Activated CD4-positive, alpha-beta memory T cell treated with anti-CD3 and anti-CD28 coated beads, Interleukin-2, amount 10 ng/mL, durations not matched to agents 7 days and 5 days (primary cell): ENCODE measurements at places on chromosomes 7 and 10. TPM values are rescaled to one million over a fixed set of nuclear protein-coding genes. Genes with fewer than 3 reads are reported as not detected.
A peak's percentile ranks its signal among the peaks of the same experiment; 100 is the strongest.

DNA sequence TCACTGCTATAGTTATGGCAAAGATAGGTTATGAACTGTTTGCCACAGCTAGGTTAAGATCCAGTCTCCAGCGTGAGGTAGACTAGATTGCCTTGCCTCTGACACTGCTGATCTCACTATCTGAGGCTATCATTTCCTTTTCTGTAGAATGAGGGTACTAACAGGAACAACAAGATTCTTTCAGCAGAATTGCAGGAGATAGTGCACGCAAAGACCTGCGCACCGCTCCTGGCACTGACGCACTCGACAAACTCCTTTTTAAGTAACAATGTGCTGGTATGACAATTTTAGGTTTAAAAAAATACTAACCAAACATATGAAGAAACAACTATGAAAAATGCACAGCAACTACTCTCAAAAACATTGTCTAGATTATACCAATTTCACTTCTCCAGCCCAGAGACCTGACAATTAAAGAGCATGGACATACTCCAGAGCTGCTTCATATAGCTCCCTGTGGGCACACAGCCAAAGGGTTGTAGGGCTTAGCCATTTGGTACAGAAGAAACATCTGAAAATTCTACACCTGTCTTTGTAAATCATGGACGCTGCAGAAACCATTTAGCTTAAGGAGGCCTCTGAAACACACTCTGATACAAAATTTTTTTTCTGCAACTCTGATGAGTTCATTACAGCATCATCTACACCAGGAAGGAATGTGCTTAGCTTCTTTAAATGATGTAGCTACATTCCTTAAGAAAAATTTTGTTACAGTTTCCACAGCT is 7.8 kb downstream of the ADAM12 start:
- no peaks in the 10 kb centered on the region for H3K36me3 ChIP-seq
- H3K27me3 ChIP-seq = no peaks in the 10 kb centered on the region
- DNase-seq = no peak
- no peaks in the 10 kb centered on the region for H3K4me1 ChIP-seq
- no peak overlapping the region for H3K27ac ChIP-seq

- no peak overlapping the region for H3K4me3 ChIP-seq
- no peak for DNase-seq
- no peaks in the 10 kb centered on the region for H3K4me1 ChIP-seq
- H3K27me3 ChIP-seq = no peaks in the 10 kb centered on the region
These were observed 165.8 kb downstream of the CACNB2 start for GRCh38 chr10:18306031-18306430.

- H3K4me1 ChIP-seq = no peaks in the 10 kb centered on the region
- peaks cover 5% of the 10 kb centered on the region for H3K27me3 ChIP-seq
- H3K4me3 ChIP-seq = no peak overlapping the region
- H3K36me3 ChIP-seq = no peaks in the 10 kb centered on the region
- no peak overlapping the region for H3K27ac ChIP-seq
- no peak for DNase-seq
These were observed 26.2 kb upstream of the EN2 start for GRCh38 chr7:155431711-155432110.

- no peak overlapping the region for H3K27ac ChIP-seq
- DNase-seq = no peak
- H3K4me1 ChIP-seq = no peaks in the 10 kb centered on the region
These were observed 89.4 kb upstream of the CNTNAP2 start for GRCh38 chr7:146027243-146027642.

CACNB2 gene
- not detected for total RNA-seq

ZNF365 gene
- total RNA-seq = 0.35 TPM

SPDYE5 gene
- total RNA-seq = not detected

SH2B2 gene
- 2.1 TPM for total RNA-seq

DNA sequence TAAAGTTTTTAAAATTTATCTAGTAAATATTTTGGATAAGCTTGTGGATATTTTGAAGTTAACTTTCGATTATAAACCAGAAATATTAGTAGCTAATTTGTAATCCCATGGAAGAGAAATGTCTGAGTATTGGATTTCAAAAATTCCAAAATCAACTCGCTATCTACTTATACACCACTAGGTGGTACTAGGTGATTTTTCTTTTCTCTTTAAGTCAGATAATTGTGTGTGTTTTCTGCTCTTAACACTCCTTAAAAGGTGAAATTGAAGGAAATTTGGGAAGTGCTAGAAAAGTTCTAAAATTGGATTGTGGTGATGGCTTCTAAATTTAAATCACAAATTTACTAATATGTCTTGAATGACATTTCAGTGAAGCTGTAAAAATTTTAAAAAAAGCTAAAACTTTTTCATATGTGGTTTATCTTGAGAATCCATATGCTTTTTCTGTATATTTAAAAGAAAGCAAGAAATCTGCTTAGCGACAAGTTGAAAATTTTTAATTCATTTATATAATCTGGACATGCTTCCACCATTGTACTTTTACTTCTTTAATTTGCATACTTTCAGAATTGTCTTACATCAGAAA is 90.2 kb downstream of the IPMK start:
- DNase-seq = no peak
- no peaks in the 10 kb centered on the region for H3K36me3 ChIP-seq
- H3K4me1 ChIP-seq = no peaks in the 10 kb centered on the region
- H3K27me3 ChIP-seq = peaks cover 1% of the 10 kb centered on the region
- H3K4me3 ChIP-seq = no peak overlapping the region

GPC2 gene
- 3.8 TPM for total RNA-seq

DNA sequence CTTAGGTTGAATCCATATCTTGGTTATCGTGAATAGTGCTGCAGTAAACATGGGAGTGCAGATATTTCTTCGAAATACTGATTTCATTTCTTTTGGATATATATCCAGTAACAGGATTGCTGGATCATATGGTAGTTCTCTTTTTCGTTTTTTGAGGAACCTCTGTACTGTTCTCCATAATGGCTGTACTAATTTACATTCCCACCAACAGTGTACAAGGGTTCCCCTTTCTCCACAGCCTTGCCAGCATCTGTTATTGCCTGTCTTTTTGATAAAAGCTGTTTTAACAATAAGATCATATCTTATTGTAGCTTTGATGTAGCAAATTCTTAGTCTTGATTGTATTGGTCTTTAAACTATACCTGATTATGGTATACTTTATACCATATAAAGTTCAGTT is 45.3 kb downstream of the ZNRF2 start:
- no peak overlapping the region for H3K27ac ChIP-seq
- DNase-seq = no peak
- no peaks in the 10 kb centered on the region for H3K27me3 ChIP-seq
- H3K4me3 ChIP-seq = no peak overlapping the region
- peaks cover 46% of the 10 kb centered on the region for H3K4me1 ChIP-seq

- H3K36me3 ChIP-seq = no peaks in the 10 kb centered on the region
- H3K4me3 ChIP-seq = no peak overlapping the region
- H3K27ac ChIP-seq = no peak overlapping the region
These were observed 107.0 kb downstream of the WDR37 start for GRCh38 chr10:1163204-1163660.

LIPN gene
- total RNA-seq = not detected

- DNase-seq = no peak
- no peaks in the 10 kb centered on the region for H3K4me1 ChIP-seq
- H3K27me3 ChIP-seq = no peaks in the 10 kb centered on the region
- no peaks in the 10 kb centered on the region for H3K36me3 ChIP-seq
These were observed 238.9 kb downstream of the CACNA2D1 start for GRCh38 chr7:82204694-82205093.

DNA sequence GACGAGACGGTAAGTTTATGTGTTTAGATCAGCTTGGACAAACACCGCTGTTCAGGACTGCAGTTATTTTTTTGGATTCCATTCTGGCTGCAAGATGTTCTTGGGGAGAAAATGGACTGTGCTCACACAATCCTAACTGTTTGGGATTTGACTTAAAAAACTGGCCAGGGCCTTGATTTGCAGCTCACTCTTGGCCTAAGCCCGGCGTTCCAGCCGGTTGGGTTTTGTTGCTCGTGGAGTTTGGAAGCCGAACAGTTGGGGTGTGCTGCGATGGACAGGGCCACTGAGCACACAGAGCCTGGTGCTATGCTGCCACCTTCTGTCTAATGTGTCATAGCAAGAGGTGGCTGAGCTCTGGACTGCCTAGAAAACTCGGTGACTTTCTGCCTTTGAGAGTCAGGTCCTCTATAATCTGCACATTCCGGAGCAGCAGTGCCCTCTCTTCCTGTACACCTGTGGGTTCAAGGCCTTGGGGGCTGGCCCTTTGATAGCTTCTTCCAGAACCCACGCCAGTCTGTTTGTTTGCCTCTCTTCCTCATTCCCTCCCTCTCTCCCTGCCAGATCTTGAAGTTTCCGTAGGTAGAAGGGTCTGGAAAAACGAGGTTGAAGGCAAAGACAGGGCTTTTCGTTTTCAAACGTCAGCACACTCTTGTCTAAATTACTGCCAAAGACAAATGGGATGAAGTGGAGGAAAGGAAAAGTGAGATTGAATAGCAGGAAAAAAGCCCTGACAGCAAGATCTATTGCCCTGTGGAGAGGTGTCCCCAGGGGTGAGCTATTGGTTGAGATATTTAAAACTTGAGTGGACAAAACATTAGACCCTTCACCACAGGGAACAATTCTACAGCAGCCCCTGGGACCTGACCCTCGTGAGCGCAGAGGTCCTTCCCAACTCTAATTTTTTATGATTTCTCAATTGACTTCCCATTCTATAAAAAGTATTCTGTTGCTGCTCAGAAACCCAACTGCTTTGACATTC is 167.5 kb upstream of the HABP2 start:
- DNase-seq = peak; percentile 52
- peaks cover 19% of the 10 kb centered on the region for H3K4me1 ChIP-seq
- H3K27ac ChIP-seq = no peak overlapping the region
- H3K4me3 ChIP-seq = no peak overlapping the region
- H3K27me3 ChIP-seq = peaks cover 42% of the 10 kb centered on the region
- no peaks in the 10 kb centered on the region for H3K36me3 ChIP-seq

OGDHL gene
- not detected for total RNA-seq

- no peaks in the 10 kb centered on the region for H3K4me1 ChIP-seq
- H3K36me3 ChIP-seq = no peaks in the 10 kb centered on the region
- DNase-seq = no peak
- no peak overlapping the region for H3K27ac ChIP-seq
- H3K4me3 ChIP-seq = no peak overlapping the region
- H3K27me3 ChIP-seq = no peaks in the 10 kb centered on the region
These were observed 523.5 kb upstream of the FOXK1 start for GRCh38 chr7:4158441-4159153.

DNA sequence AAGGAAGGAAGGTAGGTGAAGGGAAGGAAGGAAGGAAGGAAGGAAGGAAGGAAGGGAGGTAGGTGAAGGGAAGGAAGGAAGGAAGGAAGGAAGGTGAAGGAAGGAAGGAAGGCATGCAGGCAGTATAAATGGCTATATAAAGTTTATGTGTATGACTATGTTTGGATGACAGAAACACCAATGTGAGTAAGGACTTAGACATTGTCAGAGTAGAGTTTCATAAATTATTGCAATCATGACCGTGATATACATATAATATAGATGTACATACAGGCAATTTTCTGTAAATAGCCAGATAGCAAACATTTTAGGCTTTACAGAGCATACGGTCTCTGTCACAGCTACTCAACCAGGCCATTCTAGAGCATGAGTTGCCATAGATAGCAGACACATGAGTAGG is 133.8 kb upstream of the AKR1E2 start:
- no peak overlapping the region for H3K4me3 ChIP-seq
- no peak for DNase-seq
- peaks cover 8% of the 10 kb centered on the region for H3K27me3 ChIP-seq
- no peaks in the 10 kb centered on the region for H3K36me3 ChIP-seq
- no peak overlapping the region for H3K27ac ChIP-seq
- H3K4me1 ChIP-seq = no peaks in the 10 kb centered on the region

C7orf57 gene
- total RNA-seq = 0.28 TPM

RNF32 gene
- 4.1 TPM for total RNA-seq

- H3K27ac ChIP-seq = peak overlapping the region; percentile 97
- no peak overlapping the region for H3K4me3 ChIP-seq
- no peak for DNase-seq
- H3K27me3 ChIP-seq = no peaks in the 10 kb centered on the region
- H3K4me1 ChIP-seq = peaks cover 84% of the 10 kb centered on the region
These were observed 175.3 kb upstream of the KLF14 start for GRCh38 chr7:130909161-130909836.

EPHA1 gene
- 1.1 TPM for total RNA-seq

- DNase-seq = no peak
- H3K4me3 ChIP-seq = no peak overlapping the region
- no peaks in the 10 kb centered on the region for H3K27me3 ChIP-seq
- peaks cover 8% of the 10 kb centered on the region for H3K4me1 ChIP-seq
- H3K27ac ChIP-seq = no peak overlapping the region
These were observed 6.8 kb downstream of the SLC25A13 start for GRCh38 chr7:96315125-96315512.

DNA sequence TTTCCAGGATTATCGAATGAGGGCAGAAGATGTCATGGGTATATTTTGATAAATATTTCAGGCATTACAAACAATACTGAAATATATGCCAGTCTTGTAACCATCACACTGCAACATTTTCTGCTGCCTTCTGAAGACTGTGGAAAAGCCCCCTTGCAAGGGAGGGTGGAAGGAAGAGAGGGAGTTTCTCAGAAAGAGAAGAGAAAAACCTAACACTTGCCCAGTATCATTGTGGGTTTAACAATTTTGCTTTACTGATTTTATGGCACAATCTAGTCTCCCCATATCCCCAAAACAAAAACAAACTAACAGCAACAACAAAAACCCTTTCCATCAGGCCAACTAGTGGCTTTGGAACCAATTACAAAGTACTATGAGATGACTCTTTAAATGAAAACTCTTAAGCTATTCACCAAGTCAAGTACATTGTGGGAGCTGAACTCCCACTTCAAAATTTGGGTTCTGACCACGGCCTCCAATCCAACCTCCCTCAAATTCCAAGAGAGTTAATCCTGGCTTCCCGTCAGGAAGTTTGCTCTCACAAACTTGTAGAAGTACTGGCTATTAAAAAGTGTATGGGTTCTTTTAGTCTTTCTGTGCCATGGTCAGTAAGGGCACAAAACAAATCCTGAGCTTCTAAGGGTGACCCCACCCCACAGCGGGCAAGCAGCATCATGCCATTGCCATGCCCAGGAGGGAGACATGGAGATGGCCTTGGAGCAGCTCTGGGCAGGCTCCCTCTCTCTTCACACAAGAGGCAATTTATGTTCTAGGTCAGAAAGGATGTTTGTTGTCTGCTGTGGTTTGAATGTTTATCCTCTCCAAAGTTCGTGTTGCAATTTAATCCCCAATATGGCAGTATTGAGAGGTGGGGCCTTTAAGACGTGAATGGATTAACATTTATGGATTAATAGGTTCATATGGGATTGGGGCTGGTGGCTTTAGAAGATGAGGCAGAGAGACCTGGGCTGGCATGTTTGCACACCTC is 96.3 kb downstream of the JAZF1 start:
- H3K27ac ChIP-seq = no peak overlapping the region
- DNase-seq = no peak
- H3K36me3 ChIP-seq = no peaks in the 10 kb centered on the region
- H3K4me1 ChIP-seq = peaks cover 4% of the 10 kb centered on the region

CNNM1 gene
- 0.08 TPM for total RNA-seq

EIF4EBP2 gene
- total RNA-seq = 53.8 TPM

GRCh38 chr10:54985732-54986131 is 184.7 kb upstream of the PCDH15 start:
- no peak for DNase-seq
- no peak overlapping the region for H3K4me3 ChIP-seq
- H3K36me3 ChIP-seq = no peaks in the 10 kb centered on the region
- H3K27me3 ChIP-seq = no peaks in the 10 kb centered on the region
